ENCODE measurements at places on chromosomes 6 and 20.

DNA sequence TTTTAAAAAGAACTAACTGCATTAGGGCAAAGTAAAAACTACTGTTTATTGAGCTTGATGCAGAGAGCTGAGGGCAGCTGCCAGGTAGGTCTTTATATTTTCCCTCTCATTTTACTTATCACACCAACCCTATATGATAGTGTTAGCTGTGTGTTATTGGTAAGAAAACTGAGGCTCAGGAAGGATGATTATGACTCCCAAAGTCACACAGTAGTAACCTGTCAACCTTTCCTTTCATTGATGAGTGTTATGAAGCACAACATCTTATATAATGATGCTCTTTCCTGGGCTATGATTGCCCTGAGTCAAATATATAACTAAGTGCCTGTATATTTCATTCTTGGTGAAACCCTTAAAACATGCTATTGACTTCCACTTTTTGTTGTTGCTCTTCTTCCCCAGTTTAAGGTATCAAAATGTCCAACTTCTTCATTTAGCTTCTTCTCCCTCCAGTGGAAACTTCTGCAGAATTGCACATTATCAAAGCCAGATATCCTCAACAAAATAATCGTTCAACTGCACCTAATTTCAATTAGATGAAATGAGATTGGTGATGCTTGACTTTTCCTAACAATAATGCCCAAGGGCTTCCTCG is 8.1 kb downstream of the GFOD1 start:
- no peak for DNase-seq

GRCh38 chr20:46720776-46721425 is 11.5 kb downstream of the SLC2A10 start:
- no peak for DNase-seq

DNA sequence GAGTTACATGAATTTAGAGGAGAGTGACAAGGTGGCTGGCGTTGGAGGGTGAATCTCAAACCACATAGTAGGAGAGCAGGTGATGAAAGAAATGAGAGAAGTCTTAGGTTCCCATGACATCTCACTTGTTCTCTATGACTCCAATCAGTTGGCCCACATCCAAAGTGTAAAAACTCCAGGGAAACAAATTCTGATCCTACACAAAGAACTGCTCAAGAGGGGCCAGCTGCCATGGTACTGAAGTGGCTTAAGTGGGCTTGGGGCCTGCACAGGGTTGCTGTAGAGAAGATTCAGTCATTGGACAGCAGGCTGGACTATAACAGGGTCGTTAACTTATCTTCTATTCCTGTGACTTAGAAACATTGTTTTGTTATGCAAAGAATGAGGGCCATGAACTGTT is 7.6 kb upstream of the ADGRF4 start:
- DNase-seq = no peak

- no peak for DNase-seq
These were observed 341.8 kb downstream of the SYNE1 start for GRCh38 chr6:152295346-152295745.

DNA sequence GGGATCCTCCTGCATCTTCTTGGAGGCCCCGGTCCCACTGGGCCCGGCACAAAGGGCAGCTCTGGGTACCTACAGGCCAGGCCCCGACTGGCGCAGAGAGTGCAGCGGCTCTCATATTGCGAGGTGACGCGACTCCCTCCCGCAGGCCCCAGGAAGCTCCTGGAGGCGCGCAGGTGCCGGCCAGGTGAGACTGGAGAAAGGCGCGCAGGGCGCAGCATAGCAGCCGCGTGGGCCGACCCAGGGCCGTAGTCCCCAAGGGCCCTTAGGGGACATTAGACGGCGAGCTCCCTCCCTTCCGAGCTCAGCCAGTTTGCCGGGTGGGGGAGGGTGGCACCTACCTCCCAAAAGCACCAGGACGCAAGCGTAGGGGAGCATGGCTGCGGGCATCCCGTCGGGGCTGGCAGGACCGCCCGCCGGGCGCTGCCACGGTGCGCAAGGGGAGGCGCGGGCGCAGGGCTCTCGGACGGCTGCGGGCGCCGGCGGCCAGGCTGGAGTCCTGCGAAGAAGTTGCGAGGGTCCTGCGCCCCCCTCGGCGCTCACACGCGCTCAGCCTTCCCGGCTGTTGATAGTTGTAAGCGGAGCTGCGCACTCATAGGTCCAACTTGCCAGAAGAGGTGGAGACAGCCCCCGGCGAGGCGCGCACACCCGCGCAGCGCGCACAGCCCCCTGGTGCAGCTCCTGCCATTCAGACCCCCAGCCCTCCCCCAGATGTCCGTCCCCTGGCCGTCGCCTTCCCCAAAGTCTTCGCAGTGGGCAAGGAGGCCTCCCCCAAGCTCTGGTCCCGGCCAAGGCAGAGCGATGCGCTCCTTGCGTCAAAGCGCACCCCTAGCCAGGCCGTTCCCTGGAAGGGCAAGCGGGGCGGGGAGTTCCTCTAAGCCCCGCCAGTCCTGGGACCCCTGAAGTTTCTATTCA is 622 bp downstream of the APCDD1L start:
- no peak for DNase-seq
